ENCODE measurements at places on chromosomes 1 and 21. TPM values are rescaled to one million over a fixed set of nuclear protein-coding genes. Genes with fewer than 3 reads are reported as not detected.
A peak's percentile ranks its signal among the peaks of the same experiment; 100 is the strongest.

Gene MRPL24
- 46.7 TPM for total RNA-seq

DNA sequence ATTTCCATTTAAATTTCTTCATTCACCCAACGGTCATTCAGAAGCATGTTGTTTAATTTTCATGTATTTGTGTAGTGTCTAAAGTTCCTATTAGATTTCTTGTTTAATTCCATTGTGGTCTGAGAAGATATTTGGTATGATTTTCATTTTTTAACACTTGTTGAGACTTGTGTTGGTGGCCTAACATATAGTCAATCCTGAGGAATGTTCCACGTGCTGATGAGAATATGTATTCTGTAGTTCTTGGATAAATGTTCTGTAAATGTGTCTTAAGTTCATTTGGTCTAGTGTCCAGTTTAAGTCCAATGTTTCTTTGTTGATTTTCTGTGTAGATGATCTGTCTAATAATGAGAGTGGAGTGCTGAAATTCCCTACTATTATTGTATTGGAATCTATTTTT, 22.7 kb upstream of the LCE5A start:
- DNase-seq = no peak

- DNase-seq = no peak
Measured at GRCh38 chr1:33099290-33100118, 18.6 kb downstream of the AZIN2 start.

DNA sequence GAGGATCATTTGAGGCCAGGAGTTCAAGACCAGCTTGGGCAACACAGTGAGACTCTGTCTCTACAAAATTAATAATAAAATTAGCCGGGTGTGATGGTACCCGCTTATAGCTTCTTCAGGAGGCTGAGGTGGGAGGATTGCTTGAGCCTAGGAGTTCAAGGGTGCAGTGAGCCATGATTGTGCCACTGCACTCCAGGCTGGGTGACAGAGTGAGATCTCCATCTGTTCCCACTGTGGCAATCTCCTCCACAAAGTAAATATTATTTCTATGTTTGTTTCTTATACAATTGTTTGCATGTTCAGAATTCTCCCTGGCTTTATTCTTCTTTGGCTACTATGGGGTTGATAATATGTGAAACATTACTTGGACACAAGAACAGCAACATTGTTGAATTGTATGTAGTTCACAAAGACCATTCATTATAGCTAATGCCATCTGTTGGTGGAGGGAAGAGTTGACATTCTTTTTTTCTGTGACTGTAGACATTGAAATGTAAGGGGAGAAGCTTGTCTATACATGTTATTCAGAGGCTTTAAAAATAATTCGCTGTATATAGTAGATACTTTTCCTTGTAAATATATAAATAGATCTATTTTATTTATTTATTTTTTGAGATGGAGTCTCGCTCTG, 47.8 kb upstream of the SRSF10 start:
- DNase-seq = peak; percentile 45

All from dermis microvascular lymphatic vessel endothelial cell (primary cell).